Activated naive CD4-positive, alpha-beta T cell treated with anti-CD3 and anti-CD28 coated beads, Interleukin-2, amount 50 U/mL, for 72 hours (primary cell): ENCODE measurements at places on chromosomes 1 and 21. TPM values are rescaled to one million over a fixed set of nuclear protein-coding genes. Genes with fewer than 3 reads are reported as not detected.

Gene AGL
- total RNA-seq = 15.5 TPM

Gene TAF13
- 49.0 TPM for total RNA-seq

Gene LINGO4
- total RNA-seq = 0.72 TPM

Gene RSPH1
- 0.11 TPM for total RNA-seq

Gene CCSAP
- 5.9 TPM for total RNA-seq

Gene KCNN3
- total RNA-seq = 0.32 TPM

Gene SMIM11
- 19.2 TPM for total RNA-seq

Gene MYCL
- total RNA-seq = 0.14 TPM

Gene CFAP107
- total RNA-seq = not detected

Gene LCE3E
- total RNA-seq = not detected

Gene FCRL5
- total RNA-seq = not detected

Gene TXNIP
- 120 TPM for total RNA-seq

Gene KIF2C
- 95.2 TPM for total RNA-seq

Gene UMODL1
- 0.09 TPM for total RNA-seq

Gene SPRR2F
- total RNA-seq = not detected

Gene NLRP3
- total RNA-seq = 1.3 TPM
